ENCODE measurements at places on chromosomes 1 and 21.

DNA sequence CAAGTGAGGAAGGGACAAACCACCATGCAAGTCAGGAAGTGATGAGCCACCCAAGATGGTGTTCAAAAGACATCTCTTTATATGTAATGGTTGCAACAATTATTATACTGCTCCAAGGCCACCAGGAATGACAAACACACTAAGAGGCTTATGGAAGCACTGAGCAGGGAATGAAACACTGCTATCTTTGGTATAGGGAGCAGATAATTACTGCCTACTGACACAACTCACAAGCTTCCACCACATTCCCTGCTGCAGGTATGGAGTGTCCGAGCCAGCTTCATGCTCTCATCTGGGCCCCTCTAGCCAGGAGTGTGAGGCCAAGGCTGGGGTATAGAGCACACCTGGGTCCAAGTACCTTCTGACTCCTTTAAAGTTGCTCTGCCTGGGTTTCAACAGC, 371.4 kb downstream of the HHAT start:
- DNase-seq, result no peak

GRCh38 chr1:236304682-236305081, 22.9 kb upstream of the ERO1B start:
- no peak for DNase-seq

GRCh38 chr1:8455700-8456307, 137.9 kb downstream of the SLC45A1 start:
- DNase-seq, result no peak

DNA sequence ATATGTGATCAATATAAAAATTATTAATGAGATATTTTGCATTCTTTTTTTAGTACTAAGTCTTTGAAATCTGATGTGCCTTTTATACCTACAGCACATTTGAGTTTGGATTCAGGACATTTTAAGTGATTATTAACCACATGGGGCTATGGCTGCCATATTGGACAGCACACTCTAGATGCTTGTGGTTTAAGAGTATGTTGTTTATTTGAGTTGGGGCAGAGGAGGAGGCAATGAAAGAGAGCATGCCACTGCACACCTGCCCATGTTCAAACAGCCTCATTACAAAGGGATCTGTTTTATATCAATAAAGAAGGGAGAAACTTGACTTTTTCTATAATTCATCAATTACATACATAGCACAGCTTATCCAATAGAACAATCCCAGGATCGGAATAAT, 99.4 kb upstream of the EDEM3 start:
- no peak for DNase-seq

DNA sequence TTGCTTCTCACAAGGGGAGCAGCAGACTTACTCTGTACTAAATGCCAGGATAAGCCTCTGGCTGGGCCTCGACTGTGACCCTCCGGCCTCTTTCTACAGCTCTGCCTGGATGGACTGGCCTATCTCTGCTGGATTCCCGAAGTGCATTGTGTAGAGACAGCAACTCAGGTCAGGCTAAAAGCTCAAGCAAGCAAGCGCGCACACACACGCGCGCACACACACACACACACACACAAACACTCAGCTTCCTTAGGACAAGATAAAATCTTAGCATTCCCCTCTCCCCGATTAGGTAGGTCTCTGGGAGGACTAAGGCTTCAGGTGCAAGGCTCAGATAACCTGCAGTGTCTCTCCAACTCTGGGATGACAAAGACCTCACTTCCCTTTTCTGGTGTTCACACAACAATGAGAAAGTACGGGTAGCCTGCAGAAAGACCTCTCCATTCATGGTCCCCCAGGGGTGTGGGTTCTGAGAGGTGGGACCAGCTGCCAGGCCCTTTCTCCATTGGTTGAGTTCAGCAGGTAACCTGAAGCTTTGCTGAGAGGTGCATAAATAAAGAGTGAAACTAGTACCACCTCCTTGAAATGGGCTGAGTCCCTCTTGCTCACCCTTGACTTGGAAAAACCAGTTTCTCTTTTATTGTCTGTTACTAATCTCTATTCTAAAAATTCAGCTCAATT, 155.1 kb upstream of the CAMK1G start:
- DNase-seq, result peak; percentile 89

Measured in PC-9 (cell line).